WTC11 (cell line): ENCODE measurements at places on chromosomes 4 and X. TPM values are rescaled to one million over a fixed set of nuclear protein-coding genes. Genes with fewer than 3 reads are reported as not detected.

DNA sequence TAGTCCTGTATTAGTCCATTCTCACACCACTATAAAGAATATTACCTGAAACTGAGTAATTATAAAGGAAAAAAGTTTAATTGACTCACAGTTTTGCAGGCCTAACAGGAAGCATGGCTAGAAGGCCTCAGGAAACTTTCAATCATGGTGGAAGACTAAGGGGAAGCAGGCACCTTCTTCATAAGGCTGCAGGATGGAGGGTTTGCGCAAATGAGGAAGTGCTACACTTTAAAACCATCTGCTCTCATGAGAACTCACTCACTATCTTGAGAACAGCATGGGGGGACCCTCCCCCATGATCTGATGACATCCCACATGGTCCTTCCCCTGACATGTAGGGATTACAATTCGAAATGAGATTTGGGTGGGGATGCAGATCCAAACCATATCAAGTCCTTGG lies 12.1 kb upstream of the MAGEA11 start:
- no peak overlapping the region for H3K4me3 ChIP-seq
- H3K27ac ChIP-seq: no peak overlapping the region
- no peaks in the 10 kb centered on the region for H3K36me3 ChIP-seq
- no peaks in the 10 kb centered on the region for H3K4me1 ChIP-seq
- no peak for DNase-seq

EXOC1L gene
- total RNA-seq: not detected in 3 replicates

- no peaks in the 10 kb centered on the region for H3K27me3 ChIP-seq
- DNase-seq: peak; percentile 63
These were observed 23.6 kb upstream of the HGFAC start for GRCh38 chr4:3418029-3418762.

DNA sequence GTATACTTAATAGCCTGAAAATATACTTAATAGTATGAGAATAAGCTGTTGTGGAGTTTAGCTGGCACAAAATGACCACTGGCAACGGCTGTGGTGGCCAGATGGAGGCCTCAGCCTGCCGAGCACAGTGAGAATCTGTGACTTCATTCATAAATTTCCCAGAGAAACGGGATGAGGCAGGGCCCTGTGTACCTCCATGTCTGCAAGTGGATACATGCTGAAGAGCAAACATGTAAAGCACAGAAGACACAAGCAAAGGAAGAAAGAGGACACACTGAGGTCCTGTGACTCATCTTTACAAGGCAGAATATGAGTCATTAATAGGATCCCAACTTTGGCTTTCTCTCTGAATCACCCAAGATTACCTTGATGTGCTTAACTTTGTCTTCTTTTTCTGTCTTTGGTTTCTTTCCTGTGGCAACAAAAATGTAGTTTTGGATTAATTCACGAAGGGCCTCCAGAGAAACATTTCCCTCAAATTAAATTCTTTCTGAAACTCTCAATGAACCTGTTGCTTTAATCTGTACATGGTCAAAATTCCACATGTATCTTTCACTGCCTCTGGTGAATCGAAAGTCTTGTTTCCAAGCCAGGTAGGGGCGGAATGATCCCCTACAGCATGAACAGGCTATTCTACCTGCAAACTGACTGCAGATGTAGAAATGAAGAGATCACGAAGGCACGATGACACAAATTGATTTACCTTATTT lies 56.4 kb downstream of the IRF2 start:
- H3K36me3 ChIP-seq: peaks cover 40% of the 10 kb centered on the region
- no peak overlapping the region for H3K27ac ChIP-seq
- H3K27me3 ChIP-seq: peaks cover 3% of the 10 kb centered on the region; the same call in 1 of the 2 replicates
- no peak overlapping the region for H3K4me3 ChIP-seq

SH3D19 gene
- 39.2 to 41.6 TPM (median 41.4 TPM) in 3 replicates for total RNA-seq

GLRA3 gene
- total RNA-seq: 0.07 to 0.15 TPM (median 0.11 TPM) in 3 replicates

- H3K4me3 ChIP-seq: no peak overlapping the region
- H3K36me3 ChIP-seq: no peaks in the 10 kb centered on the region
- peaks cover 65% of the 10 kb centered on the region for H3K4me1 ChIP-seq
- 0 out of 2 replicates have a peak, but pooled peaks cover 10% of the 10 kb centered on the region for H3K27me3 ChIP-seq
- 0 out of 2 replicates have a peak overlapping the region, but pooled peaks have one; percentile 14 for H3K27ac ChIP-seq
These were observed 540.5 kb upstream of the BOD1L1 start for GRCh38 chr4:14167876-14168510.

DNA sequence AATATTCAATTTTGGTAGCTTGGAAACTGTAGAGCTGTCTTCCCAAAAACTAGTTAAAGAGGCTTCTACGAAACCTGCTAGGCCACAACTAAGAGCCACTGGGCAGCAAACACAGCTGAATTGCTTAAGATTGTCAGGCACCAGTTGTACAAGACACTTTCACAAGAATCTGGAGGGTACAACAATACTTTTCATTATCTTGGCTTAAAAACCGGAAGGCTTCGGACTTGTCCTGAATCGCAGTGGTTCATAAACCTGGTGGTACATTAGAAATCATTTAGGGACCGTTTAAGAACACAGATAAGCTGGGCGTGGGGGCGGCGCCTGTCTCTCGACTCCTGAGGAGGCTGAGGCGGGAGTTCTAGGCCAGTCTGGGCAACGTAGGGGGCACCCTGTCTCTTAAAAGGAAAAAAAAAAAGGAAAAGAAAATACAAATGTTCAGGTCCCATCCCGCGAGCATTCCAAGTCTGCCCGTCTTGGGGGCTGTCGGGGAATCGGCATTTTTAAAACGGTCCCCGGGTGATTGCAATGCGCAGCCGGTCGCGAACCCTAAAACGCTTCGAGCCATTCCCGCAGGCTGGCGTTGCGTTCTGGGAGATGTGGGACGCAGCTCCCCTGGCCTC lies 763 bp downstream of the PYURF start:
- H3K4me1 ChIP-seq: peaks cover 33% of the 10 kb centered on the region
- peaks cover 10% of the 10 kb centered on the region for H3K36me3 ChIP-seq
- H3K27me3 ChIP-seq: no peaks in the 10 kb centered on the region
- peak overlapping the region; percentile 95 for H3K4me3 ChIP-seq
- H3K27ac ChIP-seq: peak overlapping the region; percentile 68; the same call in 1 of the 2 replicates

- peak overlapping the region; percentile 97 for H3K4me3 ChIP-seq
- peaks cover 14% of the 10 kb centered on the region for H3K4me1 ChIP-seq
- H3K36me3 ChIP-seq: peaks cover 18% of the 10 kb centered on the region
- peak overlapping the region; percentile 99 for H3K27ac ChIP-seq
- no peak for DNase-seq
- H3K27me3 ChIP-seq: peaks cover 8% of the 10 kb centered on the region
These were observed 821 bp upstream of the TMEM128 start for GRCh38 chr4:4248885-4249203.

GRCh38 chr4:111499291-111499690 lies 646.0 kb upstream of the FAM241A start:
- no peak for DNase-seq
- no peak overlapping the region for H3K4me3 ChIP-seq
- H3K27ac ChIP-seq: no peak overlapping the region
- no peaks in the 10 kb centered on the region for H3K27me3 ChIP-seq
- H3K36me3 ChIP-seq: no peaks in the 10 kb centered on the region
- H3K4me1 ChIP-seq: no peaks in the 10 kb centered on the region

DNA sequence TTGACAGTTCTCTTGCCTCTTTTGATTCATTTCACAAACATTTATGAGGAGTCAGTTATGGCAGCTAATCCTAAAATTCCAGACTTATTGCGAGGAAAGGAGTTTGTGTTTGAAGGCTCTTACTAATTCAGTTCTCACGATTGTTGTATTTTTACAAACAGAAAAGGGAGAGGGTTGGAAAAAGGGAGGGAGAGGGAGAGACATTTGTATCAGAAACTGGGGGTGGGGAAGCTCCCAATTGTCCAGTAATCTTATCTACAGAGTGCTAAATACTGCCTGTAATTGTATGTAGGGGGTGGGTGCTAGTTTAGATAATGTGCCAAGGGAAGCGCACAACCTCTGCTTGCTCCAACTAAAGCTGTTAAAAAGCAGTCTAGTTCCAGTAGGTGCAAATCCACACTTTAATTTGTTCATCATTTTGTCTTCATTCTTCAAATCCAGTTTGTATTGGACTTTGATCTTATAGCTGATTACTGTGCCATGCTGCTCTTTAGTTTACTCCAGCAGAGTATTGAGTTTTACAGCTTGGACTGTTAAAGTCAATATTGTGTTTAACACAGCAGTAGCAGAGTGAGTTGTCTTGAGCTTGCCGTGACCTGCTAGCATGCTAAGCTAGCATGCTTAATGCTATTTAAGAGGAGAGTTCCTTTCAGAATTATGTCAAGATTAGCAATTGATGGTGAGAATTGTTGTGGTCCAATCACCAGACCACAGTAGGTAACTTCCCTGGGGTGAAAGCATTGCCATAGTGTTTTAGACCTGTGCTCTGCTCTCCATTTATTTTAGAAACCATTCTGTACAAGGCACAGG lies 13.9 kb downstream of the FNIP2 start:
- no peaks in the 10 kb centered on the region for H3K36me3 ChIP-seq
- peaks cover 36% of the 10 kb centered on the region for H3K4me1 ChIP-seq
- H3K4me3 ChIP-seq: no peak overlapping the region
- 0 out of 2 replicates have a peak overlapping the region, but pooled peaks have one; percentile 23 for H3K27ac ChIP-seq
- no peak for DNase-seq

DNA sequence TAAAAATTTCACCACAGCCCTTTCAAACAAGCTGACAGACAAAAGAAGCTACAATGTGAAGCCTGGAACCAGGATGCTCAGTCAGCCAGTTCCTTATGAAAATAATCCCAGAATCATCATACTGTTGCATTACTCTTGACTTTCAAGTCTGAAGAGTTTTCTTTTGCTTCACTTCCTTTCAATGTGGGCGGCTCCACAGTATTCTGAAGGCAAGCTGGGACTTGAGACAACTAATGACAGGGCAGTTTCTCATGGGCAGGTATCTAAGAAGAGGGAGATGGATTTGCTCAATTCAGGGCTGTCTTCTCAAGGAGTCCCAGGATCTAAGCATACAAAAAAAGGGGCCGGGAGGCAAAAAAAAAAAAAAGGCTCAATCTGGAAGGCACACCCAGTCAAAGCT lies 173.4 kb downstream of the PAPSS1 start:
- no peak overlapping the region for H3K27ac ChIP-seq
- H3K4me3 ChIP-seq: no peak overlapping the region
- no peaks in the 10 kb centered on the region for H3K27me3 ChIP-seq
- peaks cover 21% of the 10 kb centered on the region for H3K4me1 ChIP-seq
- H3K36me3 ChIP-seq: peaks cover 8% of the 10 kb centered on the region
- DNase-seq: no peak

DNA sequence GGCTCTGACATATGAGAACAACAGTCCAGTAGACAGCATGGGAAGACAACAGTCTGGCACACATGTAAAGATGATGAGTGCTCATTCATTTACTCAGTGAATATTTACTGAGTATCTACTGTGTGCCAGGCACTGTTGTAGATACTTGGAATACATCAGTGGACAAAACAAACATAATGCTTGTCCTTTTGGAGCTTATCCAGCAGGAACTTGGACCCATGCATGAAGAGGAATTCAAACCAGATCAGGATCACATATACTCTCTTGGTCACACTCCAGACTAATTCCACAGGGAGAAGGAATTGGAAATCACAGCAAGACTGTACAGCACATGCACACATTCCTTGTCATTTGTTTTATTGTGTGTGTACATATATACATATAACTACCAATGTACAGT lies 217.6 kb upstream of the TTC29 start:
- peaks cover 13% of the 10 kb centered on the region for H3K4me1 ChIP-seq
- DNase-seq: no peak
- no peak overlapping the region for H3K27ac ChIP-seq
- no peaks in the 10 kb centered on the region for H3K36me3 ChIP-seq
- H3K27me3 ChIP-seq: no peaks in the 10 kb centered on the region

DNA sequence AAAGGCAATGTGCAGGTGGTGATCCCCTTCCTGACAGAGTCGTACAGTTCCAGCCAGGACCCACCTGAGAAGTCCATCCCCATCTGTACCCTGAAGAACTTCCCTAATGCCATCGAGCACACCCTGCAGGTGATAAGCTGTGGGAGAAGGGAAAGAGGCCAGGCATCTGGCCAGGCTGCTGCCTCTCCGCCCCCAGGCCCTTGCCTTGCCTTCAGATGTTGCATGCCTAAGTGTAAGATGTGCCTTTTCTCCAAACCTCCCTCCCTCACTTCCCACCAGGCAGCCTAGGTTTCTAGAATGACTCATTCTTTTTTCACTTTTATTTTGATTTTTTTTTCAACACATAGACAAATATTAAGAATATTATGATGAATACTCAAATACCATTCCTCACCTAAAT lies 12.2 kb upstream of the CDK16 start:
- H3K4me3 ChIP-seq: no peak overlapping the region
- no peaks in the 10 kb centered on the region for H3K27me3 ChIP-seq
- H3K36me3 ChIP-seq: peaks cover 79% of the 10 kb centered on the region
- no peak overlapping the region for H3K27ac ChIP-seq
- no peaks in the 10 kb centered on the region for H3K4me1 ChIP-seq

GAGE12F gene
- 0.82 TPM in 1 of 3 replicates, not detected in the others for total RNA-seq

LNX1 gene
- total RNA-seq: 4.3 to 5.9 TPM (median 4.5 TPM) in 3 replicates

DNA sequence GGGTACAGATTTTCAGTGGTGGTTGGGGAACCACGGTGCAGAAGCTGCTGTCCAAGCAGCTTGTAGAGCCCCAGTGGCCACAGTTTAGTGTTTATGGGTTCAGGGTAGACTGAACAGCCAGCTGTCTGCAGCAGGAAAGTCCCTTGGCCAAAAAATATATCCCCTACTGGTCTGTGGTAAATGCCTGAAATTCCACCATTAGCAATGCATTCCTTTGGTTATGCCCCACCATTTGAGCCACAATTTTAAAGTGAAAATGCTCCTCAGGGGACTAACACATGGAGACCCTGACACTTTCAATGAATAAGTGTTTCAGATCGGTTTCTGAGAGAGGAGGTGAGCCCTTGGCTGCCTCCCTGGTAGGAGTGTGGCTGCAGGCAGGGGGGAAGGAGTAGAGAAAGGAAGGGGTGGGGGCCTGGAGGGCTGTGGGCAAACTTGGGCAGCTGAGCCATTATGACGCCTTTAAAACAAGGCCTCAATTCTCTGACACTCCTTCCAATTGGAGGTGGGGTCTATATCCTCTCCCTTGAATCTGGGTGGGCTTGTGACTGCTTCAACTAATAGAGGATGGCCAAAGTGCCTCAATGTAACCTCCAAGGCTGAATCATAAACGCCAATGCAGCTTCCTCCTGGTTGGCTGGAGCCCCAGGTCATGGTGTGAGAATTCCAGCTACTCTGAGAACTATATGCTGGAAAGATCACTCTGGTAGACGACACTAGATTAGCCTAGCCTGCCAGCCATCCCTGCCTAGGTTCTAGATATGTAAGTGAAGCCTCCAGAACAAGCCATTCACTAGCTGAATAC lies 75.8 kb upstream of the ATP6AP2 start:
- H3K27me3 ChIP-seq: no peaks in the 10 kb centered on the region; the same call in 1 of the 2 replicates
- H3K4me3 ChIP-seq: no peak overlapping the region
- H3K27ac ChIP-seq: peak overlapping the region; percentile 65
- H3K36me3 ChIP-seq: no peaks in the 10 kb centered on the region

GRCh38 chr4:52197306-52197705 lies 146.2 kb downstream of the SPATA18 start:
- no peak overlapping the region for H3K4me3 ChIP-seq
- no peak overlapping the region for H3K27ac ChIP-seq
- no peaks in the 10 kb centered on the region for H3K27me3 ChIP-seq
- peaks cover 24% of the 10 kb centered on the region for H3K4me1 ChIP-seq
- no peaks in the 10 kb centered on the region for H3K36me3 ChIP-seq
